Stimulated activated CD4-positive, alpha-beta T cell treated with anti-CD3 and anti-CD28 coated beads, Interleukin-15, amount 100 ng/mL, for 1 hour (primary cell): ENCODE measurements at places on chromosomes 7 and 10.

DNA sequence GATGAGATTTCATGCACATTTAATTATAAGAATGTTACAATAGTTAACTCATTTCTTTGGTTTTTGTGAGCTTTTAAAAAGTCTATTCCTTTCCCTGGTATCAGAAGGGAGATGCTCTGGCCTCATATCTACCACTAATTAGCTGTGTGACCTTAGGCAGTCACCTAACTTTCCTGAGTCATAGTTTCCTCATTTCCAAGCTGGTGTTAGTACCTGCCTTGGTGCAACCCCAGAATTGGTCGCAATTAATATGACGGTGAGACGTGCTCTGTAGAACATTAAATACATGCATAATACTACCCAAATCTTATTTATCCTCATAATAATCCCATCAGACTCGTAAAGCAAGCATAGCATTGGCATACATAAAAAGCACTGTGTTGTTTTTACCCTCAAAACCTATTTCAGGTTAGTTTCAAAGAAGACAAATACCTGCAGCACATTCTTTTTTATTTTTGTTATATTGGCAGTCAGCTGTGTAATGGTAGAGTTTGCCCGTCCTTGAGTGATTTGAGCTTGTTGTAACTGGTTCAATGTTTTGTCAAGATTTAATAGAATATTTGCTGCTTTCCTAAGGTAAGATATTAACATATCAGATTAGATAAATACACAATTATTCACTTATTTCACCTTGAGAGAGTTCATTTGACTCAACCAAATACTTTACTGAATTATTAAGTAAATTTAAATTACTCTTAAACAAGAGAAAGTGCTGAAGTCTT, 31.0 kb upstream of the LAMB1 start:
- DNase-seq, result no peak

- no peak for DNase-seq
Measured at GRCh38 chr7:1725766-1726630, 55.9 kb downstream of the ELFN1 start.

DNA sequence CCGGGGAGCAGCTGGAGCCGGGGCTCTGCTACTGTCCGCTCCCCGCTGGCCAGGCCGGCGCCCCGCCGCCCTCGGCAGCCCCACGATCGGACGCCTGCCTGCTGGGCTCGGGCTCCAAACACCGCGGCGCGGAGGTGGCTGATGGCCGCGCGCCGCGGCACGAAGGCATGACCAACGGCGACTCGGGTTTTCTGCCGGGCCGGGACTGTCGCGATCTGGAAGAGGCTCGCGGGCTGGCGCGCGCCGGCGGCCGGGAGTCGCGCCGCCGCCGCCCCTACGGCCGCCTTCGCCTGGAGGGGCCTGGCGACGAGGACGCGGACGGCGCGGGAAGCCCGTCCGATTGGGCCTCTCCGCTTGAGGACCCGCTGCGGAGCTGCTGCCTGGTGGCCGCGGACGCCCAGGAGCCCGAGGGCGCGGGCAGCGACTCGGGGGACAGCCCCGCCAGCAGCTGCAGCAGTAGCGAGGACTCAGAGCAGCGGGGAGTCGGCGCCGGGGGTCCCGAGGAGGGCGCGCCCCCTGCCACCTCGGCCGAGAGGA, 570 bp downstream of the TBC1D12 start:
- DNase-seq, result no peak

DNA sequence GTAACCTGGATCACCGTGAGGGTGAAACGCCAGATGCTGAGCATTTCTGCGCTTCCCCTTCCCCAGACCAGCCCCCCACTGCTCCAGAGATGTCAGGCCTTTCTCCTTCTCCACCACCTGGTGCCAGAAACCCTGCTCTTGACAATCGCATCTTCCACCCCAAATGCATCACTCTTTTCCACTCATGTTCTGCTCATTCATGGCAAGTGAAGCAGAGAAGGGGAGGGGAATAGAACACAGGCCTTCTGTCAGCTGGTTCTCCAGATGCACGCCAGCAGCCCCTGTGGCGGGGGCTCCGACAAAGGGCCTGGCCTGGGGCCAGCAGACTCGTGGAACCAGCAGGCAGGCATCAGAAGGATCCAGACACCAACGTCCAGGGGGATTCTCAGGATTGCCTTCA, 68.5 kb upstream of the SVIL start:
- no peak for DNase-seq

DNA sequence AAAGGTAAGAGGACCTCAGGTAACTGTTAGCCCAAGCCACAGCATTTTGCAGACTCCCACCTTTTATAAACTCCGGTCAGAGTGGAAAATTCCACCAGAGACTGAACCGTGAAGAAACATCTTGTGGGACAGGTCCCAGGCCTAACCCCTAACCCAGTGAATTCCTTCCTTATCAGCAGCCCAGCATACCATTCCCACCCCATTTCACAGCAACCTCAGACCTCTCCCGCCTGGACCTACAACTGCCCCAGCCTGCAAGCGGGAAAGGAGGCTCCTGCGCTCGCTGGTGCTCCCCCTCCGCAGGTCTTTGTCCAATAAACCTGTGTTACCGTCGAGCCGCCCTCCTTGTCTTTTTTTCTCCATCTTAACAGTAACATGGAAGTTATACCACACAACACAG, 736.6 kb downstream of the MAGI2 start:
- no peak for DNase-seq

GRCh38 chr10:6647811-6648526, 67.9 kb upstream of the PRKCQ start:
- peak; percentile 31 for DNase-seq

- DNase-seq, result no peak
Measured at GRCh38 chr7:129807863-129808262, 144.9 kb downstream of the UBE2H start.

GRCh38 chr10:5953676-5954075, 23.7 kb downstream of the IL15RA start:
- DNase-seq, result no peak

GRCh38 chr7:27994639-27995038, 186.0 kb downstream of the JAZF1 start:
- no peak for DNase-seq

DNA sequence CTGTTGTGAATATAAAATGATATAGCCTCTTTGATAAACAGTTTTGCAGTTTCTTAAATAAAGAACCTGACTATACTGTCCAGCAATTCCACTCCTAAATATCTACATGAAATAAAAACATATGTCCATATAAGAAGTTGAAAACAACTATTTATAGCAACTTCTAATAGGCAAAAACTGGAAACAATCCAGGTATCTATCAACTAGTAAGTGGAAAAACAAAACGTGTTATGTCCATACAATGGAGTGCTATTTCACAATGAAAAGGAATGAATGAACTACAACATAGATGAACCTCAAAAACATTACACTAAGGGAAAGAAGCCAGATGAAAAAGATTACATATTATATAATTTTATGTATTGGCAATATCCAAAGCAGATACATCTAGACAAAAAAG, 268.9 kb downstream of the CSTF2T start:
- DNase-seq, result no peak

- DNase-seq, result no peak
Measured at GRCh38 chr7:82803411-82803810, 359.3 kb downstream of the PCLO start.

DNA sequence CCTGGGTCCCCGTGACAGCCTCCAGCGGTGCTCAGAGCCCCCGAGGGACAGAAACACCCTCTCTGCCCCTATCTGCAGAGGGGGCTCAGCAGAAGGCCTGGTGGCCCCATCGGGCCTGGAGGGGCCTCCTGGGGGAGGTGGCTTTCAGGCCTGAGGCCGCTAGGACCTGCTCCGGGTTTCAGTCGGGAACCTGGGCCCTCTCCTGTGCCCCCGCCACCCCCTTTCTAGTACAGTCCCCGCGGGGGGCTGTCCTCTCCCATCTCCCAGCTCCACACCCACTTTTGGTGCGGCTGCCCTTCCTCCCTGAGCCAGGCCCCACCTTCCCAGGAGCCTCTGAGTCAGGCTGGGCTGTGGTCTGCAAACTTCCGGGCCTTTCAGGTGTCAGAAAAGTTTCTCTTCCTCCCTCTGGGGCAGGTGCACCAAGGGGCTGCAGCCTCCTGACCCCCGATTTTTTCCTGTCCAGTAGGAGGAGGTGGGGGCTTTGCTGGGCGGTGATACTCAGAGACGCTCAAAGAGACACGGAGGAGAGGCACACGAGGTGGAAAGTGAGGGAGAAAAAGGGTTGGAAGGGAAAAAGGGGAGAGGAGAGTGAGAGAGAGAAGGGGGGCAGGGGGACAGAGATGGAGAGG, 692 bp downstream of the CARD11 start:
- DNase-seq, result peak; percentile 47

DNA sequence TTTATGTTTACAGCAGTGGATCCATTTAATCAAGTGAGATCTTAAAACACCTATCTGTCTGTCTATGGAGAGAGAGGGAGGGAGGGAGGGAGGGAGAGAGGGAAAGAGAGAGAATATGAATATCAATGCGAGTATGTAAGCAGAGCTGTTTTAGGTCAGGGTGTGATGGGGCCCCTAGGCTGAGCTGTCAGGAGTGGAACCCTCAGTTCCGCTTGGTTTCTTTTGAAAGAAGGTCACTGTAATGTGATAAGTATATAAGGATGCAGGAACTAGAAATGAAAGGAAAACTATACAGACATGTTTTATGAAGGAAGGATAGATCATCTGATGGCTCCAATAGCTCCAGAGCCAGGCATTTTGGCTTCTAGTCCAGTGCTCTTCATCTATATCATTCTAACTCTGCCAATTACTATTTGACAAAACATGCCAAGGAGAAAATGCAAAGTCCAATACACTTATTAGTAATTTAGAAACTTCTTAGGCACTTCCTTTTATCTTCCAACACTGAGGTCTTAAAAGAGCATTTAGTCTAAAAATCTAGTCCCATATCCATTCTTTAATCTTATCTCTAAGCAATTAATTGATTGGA, 70.3 kb downstream of the NRCAM start:
- DNase-seq, result no peak

GRCh38 chr10:131960631-131961046, 21.1 kb downstream of the BNIP3 start:
- DNase-seq, result no peak

DNA sequence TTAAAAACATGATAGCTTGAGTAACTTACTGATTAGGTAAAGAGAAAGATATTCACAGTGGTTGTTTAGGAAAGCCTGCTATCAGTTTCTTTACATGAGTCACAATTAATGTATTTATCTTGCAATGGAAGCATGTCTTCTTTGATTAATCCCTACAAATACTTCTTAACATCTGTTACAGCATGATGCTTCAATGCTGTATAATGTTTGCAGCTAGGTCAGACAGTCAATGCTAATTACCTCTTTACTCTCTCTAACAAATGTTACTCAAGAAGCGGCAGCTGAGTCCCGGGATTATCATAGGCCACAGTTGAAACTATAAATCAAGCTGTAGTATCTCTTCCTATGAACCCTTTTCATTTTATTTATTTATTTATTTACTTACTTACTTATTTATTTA, 33.2 kb downstream of the ACBD5 start:
- no peak for DNase-seq

GRCh38 chr7:75915416-75916156, 631 bp downstream of the POR start:
- DNase-seq, result no peak

- DNase-seq, result peak; percentile 11
Measured at GRCh38 chr7:140230861-140231770, 54.3 kb upstream of the KDM7A start.

DNA sequence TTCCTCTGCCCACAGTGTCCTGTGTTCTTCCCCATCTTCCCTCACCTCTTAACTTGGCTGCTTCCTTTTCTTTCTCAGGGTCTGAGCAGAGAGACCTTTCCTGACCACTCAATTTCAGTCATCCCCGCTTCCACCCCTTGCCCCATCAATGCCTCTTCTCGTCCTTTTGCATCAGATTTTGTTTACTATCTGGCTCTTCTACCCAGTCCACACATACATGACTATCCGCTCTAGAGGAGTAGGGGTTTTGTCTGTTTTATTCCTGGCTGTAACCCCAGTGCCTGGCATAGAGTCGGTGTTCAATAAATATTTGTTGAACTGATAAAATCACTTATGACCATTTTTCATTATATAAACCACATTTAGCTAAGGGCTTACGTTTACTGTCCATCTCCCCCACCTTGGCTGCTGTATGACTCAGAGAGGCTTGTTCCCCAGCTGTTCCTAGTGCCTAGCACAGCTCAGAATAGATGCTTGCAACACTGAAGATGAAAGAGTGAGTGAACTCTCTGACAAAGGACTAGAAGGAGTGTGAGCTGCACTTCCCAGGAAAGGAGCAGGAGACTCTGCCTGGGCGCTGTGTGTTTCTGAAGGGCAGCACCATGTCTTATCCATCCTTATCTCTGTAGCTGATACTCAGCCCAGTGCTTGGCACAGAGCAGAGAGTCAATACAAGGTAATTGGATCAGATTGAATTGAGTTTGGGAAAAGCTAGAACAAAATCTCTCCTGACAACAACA, 21.9 kb downstream of the ARID5B start:
- no peak for DNase-seq

GRCh38 chr10:110006358-110007160, 1.2 kb upstream of the ADD3 start:
- no peak for DNase-seq

DNA sequence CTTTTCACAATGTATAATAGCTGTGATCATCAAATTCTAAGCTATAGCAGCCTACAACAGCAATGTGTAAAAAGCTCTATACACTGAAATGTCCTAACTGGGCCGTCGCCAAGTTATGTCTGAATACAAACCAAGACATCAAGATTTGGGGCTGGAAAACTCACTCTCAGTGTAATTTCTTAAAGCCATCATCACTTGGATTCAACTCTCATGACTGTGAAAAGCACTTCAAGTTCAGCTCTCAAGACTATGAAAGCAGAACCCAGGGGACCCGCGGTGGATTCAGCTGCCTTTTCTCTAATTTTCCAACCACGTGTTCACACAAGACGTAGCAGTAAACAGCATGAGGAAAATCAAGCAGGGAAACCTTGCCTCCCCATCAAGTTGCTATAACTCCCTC, 15.8 kb upstream of the ZNRF2 start:
- no peak for DNase-seq

DNA sequence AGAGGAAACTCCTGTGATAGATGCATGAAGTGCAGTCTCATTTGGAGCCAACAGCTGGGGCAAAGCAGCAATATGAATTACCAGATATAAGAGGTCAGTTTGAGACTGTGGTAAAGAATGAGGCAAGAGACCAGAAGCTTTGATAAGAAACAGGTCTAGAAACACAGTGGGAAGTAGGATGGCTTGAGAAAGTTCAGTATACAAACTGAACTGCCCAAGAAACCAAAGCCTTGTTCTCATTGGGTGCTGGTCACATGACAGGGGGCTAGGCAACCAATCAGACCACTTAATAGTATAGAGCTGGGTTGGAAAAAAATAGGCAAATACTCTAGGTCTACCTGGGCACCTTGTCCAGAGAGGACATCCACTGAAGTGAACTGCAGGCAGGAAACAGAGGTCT, 46.2 kb upstream of the PLCE1 start:
- DNase-seq, result no peak

GRCh38 chr7:88586219-88586618, 173.3 kb upstream of the ZNF804B start:
- DNase-seq, result no peak

GRCh38 chr7:33806298-33807154, 98.8 kb upstream of the BMPER start:
- no peak for DNase-seq

GRCh38 chr7:83934118-83934734, 260.4 kb downstream of the SEMA3A start:
- no peak for DNase-seq
